ENCODE measurements at places on chromosomes 1 and 21.

GRCh38 chr1:40396420-40396819 lies 22.9 kb downstream of the SMAP2 start:
- no peaks in the 10 kb centered on the region for H3K27me3 ChIP-seq
- peaks cover 68% of the 10 kb centered on the region for H3K36me3 ChIP-seq
- H3K4me1 ChIP-seq, result peaks cover 90% of the 10 kb centered on the region
- peak overlapping the region; percentile 95 for H3K27ac ChIP-seq
- peak overlapping the region; percentile 47 for H3K4me3 ChIP-seq

DNA sequence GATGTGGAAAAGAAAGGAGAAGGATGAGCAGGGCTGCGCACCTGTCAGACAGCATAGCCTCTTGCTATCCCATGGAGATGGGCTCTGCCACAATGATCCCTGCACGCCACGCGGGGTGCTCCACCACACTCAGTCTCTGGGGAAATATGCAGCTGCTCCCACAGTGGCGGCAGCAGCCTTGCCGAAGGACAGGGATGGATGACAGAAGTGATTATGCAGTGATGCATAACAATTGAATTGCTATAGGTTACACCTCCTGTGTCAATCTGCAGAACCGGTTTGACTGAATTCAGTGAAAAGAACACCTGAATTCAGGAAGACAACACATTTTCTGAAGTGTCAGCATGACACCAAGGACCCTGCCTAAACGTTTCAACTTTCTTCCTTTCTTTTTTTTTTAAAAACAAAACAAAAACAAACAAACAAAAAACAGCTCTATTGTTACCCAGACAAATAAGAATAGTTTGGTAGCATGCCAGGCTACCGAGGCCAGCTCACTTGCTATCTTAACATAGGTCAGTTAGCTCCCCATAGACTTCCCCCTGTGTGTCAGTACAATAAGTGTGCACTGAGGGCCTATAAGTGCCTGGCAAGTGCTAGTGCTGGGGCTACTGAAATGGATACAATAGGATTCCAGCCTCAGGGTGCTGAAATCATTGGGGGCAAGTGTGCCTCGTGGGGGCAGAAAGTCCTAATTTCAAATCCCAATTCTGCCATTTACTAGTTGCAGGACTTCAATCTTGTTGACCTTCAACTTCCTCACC lies 127.6 kb upstream of the LMO4 start:
- peaks cover 44% of the 10 kb centered on the region for H3K27me3 ChIP-seq
- no peaks in the 10 kb centered on the region for H3K36me3 ChIP-seq
- DNase-seq, result no peak
- H3K4me1 ChIP-seq, result peaks cover 7% of the 10 kb centered on the region
- H3K27ac ChIP-seq, result no peak overlapping the region

DNA sequence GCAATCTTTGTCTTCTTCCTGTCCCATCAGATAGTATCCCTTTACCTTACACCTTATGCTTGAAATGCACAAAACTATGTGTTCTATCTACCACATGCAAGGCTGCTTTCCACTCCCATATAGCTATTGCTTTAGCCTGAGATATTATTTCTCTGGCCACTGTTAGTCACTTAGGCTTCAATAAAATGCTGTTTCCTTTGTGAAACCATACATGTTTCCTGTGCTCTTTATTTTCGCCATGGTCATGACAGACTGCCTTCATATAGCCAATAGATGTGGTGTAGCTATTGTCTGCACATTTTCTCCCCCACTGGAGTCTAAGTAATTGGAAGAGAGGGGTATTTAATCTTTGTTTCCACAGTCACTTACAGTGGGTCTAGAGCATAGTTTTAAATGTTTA lies 108.4 kb downstream of the GREM2 start:
- no peak overlapping the region for H3K27ac ChIP-seq
- peaks cover 2% of the 10 kb centered on the region for H3K27me3 ChIP-seq
- no peak for DNase-seq
- no peaks in the 10 kb centered on the region for H3K4me1 ChIP-seq

DNA sequence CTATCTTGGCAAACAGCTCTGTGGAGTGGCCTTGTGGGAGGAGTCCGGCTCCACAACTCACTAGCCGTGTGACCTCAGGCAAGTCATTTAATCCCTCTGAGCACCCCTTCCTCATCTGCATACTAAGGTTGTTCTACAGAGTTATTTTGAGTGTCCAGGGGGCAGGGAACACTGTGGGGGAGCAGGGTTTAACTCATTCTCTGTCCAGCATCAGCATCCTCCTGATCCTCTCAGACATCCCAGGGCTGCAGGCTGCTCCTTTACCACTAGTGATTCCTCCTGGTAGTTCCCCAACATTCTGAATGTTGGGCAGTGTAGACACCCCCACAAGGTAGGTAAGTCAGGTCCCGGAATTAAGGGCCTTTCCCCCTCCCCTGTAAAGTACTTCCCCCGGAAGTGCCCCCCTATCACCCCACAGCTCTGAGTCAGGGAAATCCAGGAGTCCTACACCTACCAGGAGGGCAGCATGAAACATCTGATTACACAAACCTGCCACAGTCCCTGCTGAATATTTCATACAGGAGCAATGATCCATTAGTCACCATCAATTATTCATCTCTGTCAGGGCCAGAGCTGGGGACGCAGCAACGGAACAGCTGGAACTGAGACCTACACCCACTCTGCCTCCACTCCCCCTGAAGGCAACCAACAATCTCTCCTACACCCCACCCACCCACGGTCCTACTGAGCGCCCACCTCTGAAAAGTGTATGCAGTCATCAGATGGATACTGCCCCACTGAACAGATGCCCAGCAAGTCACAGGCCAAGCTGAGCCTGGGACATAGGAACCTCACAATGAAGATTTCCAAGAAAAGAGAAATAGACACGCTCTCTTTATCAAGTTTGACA lies 20.5 kb downstream of the SYT2 start:
- peaks cover 47% of the 10 kb centered on the region for H3K27me3 ChIP-seq
- no peak overlapping the region for H3K27ac ChIP-seq
- no peak for DNase-seq

DNA sequence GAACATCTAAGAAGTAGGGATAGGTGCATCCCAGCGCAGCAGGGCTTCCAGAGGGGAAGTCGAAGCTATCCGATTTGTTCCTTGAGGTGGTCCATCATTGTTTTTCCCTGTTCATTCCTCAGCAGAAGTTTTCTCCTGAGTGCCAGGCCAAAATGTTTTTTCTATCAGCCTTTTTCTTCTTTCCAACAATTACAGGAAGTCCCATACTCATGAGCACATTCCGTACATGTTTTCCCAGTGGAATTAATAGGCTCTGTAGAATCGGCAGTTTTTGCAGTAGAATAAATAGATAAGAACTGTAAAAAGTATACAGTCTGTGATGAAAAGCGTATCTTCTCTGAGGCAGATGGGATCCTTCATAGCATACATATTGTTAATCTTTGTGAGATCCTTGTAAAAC lies 24.8 kb downstream of the CD101 start:
- no peak overlapping the region for H3K4me3 ChIP-seq
- H3K27me3 ChIP-seq, result no peaks in the 10 kb centered on the region
- DNase-seq, result no peak
- H3K27ac ChIP-seq, result no peak overlapping the region
- H3K36me3 ChIP-seq, result no peaks in the 10 kb centered on the region

DNA sequence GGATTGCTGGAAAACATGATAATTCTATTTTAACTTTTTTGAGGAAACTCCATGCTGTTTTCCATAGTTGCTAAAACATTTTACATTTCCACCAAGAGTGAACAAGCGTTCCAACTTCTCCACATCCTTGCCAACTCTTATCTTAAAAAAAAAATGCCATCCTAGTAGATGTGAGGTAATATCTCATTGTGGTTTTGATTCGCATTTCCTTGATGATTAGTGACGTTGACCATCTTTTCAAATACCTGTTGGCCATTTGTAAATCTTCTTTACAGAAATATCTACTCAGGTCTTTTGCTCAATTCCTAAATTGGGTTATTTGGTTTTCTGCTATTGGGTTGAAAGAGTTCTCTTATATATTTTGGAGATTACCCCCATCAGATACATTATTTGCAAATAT lies 77.4 kb upstream of the CLDN14 start:
- peaks cover 5% of the 10 kb centered on the region for H3K27me3 ChIP-seq
- no peak for DNase-seq
- H3K36me3 ChIP-seq, result no peaks in the 10 kb centered on the region
- no peak overlapping the region for H3K4me3 ChIP-seq

DNA sequence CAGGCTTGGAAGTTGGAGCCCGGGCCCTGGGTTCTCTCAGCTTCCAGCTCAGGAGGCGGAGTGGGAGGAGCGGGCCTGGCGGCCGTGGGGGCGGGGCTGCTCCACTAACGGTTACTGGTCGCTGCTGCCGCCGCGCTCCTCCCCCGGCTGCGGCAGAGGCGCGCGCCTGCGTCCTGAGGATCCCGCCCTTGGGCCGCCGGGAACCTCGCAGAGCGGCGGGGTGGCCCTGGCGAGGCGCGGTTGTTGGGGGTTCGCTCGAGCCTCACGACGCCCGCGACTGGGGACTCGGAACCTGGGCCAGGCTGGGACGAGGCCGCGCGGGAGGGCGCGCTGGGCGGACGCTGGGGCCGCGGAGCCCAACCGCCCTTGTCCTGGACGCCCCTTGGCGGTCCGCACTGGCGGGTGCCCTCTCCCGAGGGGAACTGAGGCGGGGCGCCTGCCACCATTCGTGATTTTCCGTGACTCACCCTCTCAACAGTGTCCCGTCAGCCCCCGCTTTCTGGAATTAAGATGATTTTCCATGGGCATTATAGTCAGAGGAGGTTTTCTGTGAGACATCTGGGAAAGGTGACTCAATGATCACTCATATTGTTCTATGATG lies 34.1 kb downstream of the OR2G3 start:
- H3K4me3 ChIP-seq, result no peak overlapping the region
- H3K4me1 ChIP-seq, result no peaks in the 10 kb centered on the region
- peak; percentile 55 for DNase-seq
- peaks cover 47% of the 10 kb centered on the region for H3K27me3 ChIP-seq
- no peaks in the 10 kb centered on the region for H3K36me3 ChIP-seq

- H3K36me3 ChIP-seq, result peaks cover 41% of the 10 kb centered on the region
- H3K4me3 ChIP-seq, result no peak overlapping the region
Observed at GRCh38 chr1:53246261-53247134, 8.2 kb upstream of the MAGOH start.

- H3K36me3 ChIP-seq, result peaks cover 36% of the 10 kb centered on the region
- H3K4me1 ChIP-seq, result peaks cover 46% of the 10 kb centered on the region
- peak overlapping the region; percentile 51 for H3K27ac ChIP-seq
- no peaks in the 10 kb centered on the region for H3K27me3 ChIP-seq
- DNase-seq, result no peak
Observed at GRCh38 chr1:23341931-23342692, 2.0 kb downstream of the HNRNPR start.

DNA sequence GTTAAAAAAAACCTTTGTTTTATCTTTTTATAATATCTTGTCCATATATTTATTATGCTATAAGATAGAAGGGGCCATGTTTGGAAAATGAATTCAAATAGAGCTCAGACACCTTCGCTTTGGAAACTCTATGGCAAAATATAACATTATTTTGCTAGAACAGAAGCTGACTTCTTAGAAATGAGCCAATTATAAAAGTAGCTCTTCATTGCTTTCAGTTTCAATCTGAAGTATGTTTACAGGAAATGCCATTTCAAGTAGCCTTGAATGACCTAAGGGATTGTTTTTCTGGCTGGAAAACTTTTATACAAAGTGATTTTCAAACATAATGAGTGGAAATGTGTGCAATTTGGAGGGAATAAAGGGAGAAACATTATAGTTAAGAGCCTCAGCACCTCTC lies 37.8 kb upstream of the GBP5 start:
- H3K36me3 ChIP-seq, result peaks cover 11% of the 10 kb centered on the region
- H3K4me1 ChIP-seq, result peaks cover 49% of the 10 kb centered on the region
- no peak overlapping the region for H3K4me3 ChIP-seq
- H3K27ac ChIP-seq, result peak overlapping the region; percentile 86
- DNase-seq, result no peak

DNA sequence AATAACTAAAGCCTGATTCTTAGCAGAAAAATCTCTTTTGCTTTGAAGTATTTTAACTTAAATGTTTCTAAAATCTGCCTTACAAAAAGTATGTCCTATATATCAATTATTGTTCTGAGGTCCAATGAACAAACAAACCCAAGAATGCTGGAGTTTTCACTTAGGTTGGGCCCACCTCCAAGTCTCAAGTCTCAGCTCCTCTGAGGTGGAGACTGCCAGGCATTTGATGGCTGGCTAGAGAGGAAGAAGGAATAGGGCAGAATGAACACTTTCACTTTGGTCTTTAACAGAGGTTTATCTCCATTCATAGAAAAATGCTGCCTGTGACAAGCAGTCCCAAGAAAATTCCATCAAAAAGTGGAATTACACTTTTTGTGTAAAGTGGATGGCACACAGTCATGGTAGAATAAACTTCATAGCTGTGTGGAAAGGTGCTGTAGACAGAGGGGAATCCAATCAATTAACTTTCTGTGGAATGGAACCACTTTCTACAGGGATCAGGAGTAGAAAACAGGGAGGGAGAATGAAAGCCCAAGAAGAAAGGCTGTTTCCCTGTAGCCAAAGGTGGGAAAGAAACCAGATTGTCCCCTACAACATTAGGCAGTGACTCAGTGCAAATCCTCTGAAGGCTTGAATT lies 349.4 kb upstream of the RUNX1 start:
- H3K27me3 ChIP-seq, result no peaks in the 10 kb centered on the region
- H3K4me3 ChIP-seq, result no peak overlapping the region
- peaks cover 24% of the 10 kb centered on the region for H3K4me1 ChIP-seq
- H3K27ac ChIP-seq, result no peak overlapping the region
- DNase-seq, result no peak
- H3K36me3 ChIP-seq, result no peaks in the 10 kb centered on the region

- H3K27ac ChIP-seq, result no peak overlapping the region
- H3K4me3 ChIP-seq, result no peak overlapping the region
- no peaks in the 10 kb centered on the region for H3K4me1 ChIP-seq
- H3K27me3 ChIP-seq, result no peaks in the 10 kb centered on the region
- peaks cover 4% of the 10 kb centered on the region for H3K36me3 ChIP-seq
- DNase-seq, result no peak
Observed at GRCh38 chr1:53038566-53038965, 23.4 kb upstream of the PODN start.

GRCh38 chr1:17645068-17645911 lies 105.8 kb downstream of the ARHGEF10L start:
- H3K4me3 ChIP-seq, result no peak overlapping the region
- no peaks in the 10 kb centered on the region for H3K36me3 ChIP-seq
- no peak for DNase-seq
- peaks cover 4% of the 10 kb centered on the region for H3K27me3 ChIP-seq
- no peaks in the 10 kb centered on the region for H3K4me1 ChIP-seq

- DNase-seq, result peak; percentile 62
- no peaks in the 10 kb centered on the region for H3K27me3 ChIP-seq
- H3K27ac ChIP-seq, result no peak overlapping the region
- no peaks in the 10 kb centered on the region for H3K4me1 ChIP-seq
- peaks cover 15% of the 10 kb centered on the region for H3K36me3 ChIP-seq
- H3K4me3 ChIP-seq, result no peak overlapping the region
Observed at GRCh38 chr1:12031039-12031980, 12.0 kb downstream of the MIIP start.

GRCh38 chr1:191034132-191034531 lies 556.5 kb upstream of the BRINP3 start:
- H3K36me3 ChIP-seq, result no peaks in the 10 kb centered on the region
- DNase-seq, result no peak
- no peaks in the 10 kb centered on the region for H3K27me3 ChIP-seq
- H3K4me3 ChIP-seq, result no peak overlapping the region
- H3K4me1 ChIP-seq, result no peaks in the 10 kb centered on the region

All from activated naive CD4-positive, alpha-beta T cell treated with anti-CD3 and anti-CD28 coated beads for 36 hours (primary cell).